ENCODE measurements at places on chromosomes 3 and 15. TPM values are rescaled to one million over a fixed set of nuclear protein-coding genes. Genes with fewer than 3 reads are reported as not detected.

DNA sequence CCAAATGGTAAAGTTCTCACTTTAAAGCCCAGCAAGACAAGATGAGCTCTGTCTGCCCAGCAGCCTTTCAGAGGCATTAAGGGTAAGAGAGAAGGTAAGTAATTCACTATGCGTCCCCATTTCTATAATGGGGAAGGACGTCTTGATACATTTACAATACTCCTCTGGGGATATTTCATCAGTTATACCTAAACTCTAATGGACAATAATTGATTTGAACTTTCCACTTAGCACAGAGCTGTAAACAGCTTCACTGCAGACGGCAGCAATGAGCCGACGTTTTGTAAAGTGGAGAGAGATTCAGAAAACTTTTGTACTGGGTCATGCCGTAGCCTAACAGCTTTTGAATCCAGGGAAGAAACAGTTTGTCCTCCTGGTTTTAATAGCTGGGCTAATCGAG is 127.4 kb downstream of the TIGIT start:
- no peak for DNase-seq

Gene CIP2A
- 0.52 TPM for polyA plus RNA-seq

DNA sequence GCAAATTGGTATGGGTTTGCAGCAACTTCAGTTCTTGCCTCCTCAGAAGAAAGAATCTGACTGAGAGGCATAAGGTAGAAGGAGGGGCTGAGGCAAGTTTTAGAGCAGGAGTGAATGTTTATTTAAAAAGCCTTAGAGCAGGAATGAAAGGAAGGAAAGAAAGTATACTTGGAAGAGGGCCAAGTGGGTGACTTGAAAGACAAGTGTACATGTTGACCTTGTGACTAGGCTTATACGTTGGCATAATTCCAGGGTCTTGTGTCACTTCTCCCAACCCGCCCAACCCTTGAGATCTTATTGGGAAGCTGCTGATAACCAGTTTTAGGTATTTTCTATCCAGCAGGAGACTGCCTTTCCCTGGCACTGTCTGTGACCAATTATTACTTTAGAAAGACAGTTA is 436.9 kb upstream of the ZNF717 start:
- no peak for DNase-seq

GRCh38 chr3:113265231-113265630 is 53.9 kb downstream of the BOC start:
- no peak for DNase-seq

Measured in right cardiac atrium (tissue), 5 donors.